ENCODE measurements at places on chromosomes 3 and 15.

GRCh38 chr3:63862804-63863149 lies 828 bp downstream of the THOC7 start:
- DNase-seq, result no peak

DNA sequence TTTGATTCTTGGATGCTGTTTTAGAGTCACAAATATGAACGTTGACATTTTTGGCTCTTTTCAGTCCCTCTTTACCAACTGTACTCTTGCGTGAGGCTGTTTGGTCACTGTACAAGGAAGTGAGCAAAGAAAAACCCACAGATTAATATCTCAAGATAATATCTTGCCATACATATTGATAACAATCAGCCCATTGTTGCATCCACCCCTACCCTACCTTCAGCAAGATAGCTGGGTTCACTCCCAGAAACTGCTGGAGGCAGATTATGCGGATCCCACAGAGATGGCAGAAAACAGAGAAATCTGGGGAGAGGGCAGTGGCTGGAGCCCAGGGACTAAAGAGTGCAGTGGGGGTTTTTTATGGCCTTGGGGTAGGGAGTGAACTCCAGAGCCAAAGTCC lies 29.9 kb upstream of the MFSD1 start:
- no peak for DNase-seq

- peak; percentile 4 for DNase-seq
These were observed 10.7 kb upstream of the SLC15A2 start for GRCh38 chr3:121883507-121883906.

DNA sequence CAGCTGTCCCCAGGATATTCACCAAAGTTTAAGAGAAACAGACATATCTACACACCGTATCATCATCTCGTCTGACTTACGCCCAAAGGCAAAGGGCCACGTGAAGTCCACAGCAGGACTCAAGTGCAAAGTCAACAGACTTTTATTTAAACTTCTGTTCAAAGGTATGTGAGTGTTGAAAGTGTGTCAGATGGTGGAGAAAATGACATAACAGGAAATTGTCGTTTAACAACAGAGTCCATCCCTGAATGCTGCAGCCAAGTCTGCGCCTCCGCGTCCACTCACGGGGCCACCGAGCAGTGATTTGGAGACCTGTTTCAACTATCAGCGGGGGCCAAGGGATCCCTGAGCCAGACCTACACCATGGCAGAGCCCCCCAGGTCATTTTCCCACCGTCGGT lies 165.6 kb downstream of the XXYLT1 start:
- DNase-seq, result no peak

GRCh38 chr3:173622166-173622565 lies 224.6 kb downstream of the NLGN1 start:
- peak; percentile 35 for DNase-seq

DNA sequence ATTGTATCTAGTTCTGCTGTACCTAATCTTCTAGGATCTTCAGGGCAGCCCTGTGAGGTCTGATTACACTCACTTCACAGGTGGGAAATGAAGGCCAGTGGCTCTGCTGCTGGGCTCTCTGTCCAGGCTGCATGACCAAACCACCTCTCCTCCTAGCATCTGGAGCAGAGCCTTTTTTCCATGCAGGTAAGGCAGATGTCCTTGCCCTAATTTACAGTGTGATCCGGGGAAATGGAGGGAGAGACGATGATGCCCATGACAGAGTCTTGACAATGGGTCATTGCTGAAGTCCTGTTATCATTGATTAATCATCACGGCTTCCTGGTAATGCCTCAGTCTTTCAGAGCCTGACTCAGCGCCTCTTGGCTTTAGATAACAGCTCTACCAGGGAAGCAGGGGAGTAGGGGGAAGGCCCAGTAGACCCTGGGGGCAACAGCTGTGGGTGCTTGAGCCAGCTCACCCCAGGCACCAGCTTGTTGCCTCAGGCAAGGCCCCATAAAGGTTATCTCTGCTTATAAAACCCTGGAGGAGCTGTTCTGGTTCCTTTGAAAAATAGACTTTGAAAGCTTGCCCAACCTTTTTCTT lies 153.4 kb downstream of the GABRG3 start:
- no peak for DNase-seq

- DNase-seq, result no peak
These were observed 38.7 kb upstream of the ASB14 start for GRCh38 chr3:57331078-57331610.

- no peak for DNase-seq
These were observed 6.2 kb upstream of the MYL3 start for GRCh38 chr3:46869440-46869839.

- DNase-seq, result peak; percentile 13
These were observed 41.3 kb upstream of the RARB start for GRCh38 chr3:25386686-25387255.

All from fibroblast of skin of scalp (primary cell).